ENCODE measurements at places on chromosomes 1 and 21. TPM values are rescaled to one million over a fixed set of nuclear protein-coding genes. Genes with fewer than 3 reads are reported as not detected.

GRCh38 chr21:26490771-26491170, 82.3 kb downstream of the CYYR1 start:
- DNase-seq: no peak

SAMD13 gene
- total RNA-seq: 1.3 TPM

DNA sequence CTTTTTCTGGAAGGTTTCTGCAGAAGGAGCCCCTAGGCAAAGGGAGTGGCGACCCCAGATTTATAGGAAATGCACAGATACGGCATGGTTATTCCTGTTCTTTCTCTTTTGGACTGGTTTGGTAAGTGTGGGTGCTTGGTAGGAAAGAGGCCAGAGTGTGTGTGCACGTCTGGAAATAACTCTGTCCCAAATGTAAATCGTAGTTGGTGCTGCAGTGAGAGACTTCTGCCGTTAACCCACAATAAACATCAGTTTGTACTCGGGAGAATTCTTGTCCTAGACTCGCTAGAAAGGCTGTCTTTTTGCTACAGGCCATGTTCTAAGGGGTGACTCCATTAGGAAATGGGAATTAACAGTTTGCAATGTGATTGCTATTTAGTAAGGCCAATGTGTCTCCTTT, 779 bp downstream of the SLC44A3 start:
- no peak for DNase-seq

- no peak for DNase-seq
Measured at GRCh38 chr1:60394436-60394835, 320.9 kb upstream of the C1orf87 start.

GRCh38 chr1:162988869-162989268, 80.3 kb upstream of the RGS4 start:
- no peak for DNase-seq

DNA sequence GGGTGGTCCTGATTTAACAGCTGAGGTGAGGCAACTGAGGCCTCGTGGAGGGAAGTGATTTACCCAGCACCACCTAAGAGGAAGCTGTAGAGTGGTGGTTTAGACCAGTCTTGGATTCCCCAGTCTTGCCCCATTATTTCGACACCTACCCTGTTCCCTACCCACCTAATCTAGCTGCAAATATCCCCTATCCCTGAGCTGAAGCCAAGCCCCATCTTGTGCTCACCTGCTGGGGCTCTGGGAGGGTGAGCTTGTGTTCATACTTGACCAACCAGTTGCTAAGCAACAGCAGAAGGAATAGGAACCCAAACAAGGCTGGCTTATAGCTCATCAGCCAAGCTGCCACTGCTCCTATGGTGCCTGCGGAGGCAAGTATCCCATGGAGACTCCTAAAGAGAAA, 2.0 kb downstream of the TEX46 start:
- DNase-seq: no peak

- no peak for DNase-seq
Measured at GRCh38 chr1:156358641-156359040, 10.4 kb upstream of the RHBG start.

DNA sequence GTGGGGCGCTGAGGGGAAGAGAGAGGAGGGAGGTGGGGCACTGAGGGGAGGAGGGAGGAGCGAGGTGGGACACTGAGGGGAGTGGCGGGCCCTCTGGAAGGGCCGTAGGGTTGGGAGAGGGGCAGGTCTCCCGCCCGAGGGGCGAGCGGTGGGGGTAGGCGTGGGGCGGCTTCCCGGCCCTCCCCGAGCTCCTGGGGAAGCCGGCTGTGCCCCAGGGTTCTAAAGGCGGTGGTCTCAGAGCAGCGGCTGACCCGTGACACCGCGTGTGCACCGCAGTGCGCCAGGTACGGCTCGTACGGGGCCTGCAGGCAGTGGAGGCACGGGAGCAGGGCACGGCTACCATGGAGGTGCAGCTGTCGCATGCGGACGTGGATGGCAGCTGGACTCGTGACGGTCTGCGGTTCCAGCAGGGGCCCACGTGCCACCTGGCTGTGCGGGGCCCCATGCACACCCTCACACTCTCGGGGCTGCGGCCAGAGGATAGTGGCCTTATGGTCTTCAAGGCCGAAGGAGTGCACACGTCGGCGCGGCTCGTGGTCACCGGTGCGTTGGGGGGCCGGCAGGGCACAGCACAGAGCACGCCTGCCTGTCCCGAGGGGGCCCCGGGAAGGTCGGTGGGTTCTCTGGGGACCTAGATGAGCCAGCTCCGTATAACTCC, 68.5 kb downstream of the OBSCN start:
- DNase-seq: no peak

GPR137B gene
- 13.4 TPM for total RNA-seq

TNFRSF9 gene
- not detected for total RNA-seq

- no peak for DNase-seq
Measured at GRCh38 chr1:209335178-209335577, 248.3 kb upstream of the CAMK1G start.

- DNase-seq: no peak
Measured at GRCh38 chr1:11486231-11487009, 7.5 kb downstream of the DISP3 start.
